A549 treated with Mapracorat at 1 μM for 4 hours (cell line): ENCODE measurements at places on chromosomes 2 and 18. TPM values are rescaled to one million over a fixed set of nuclear protein-coding genes. Genes with fewer than 3 reads are reported as not detected.

The MAP3K19 gene
- total RNA-seq: not detected in 5 replicates

The UGT1A3 gene
- total RNA-seq: 0.10 to 0.31 TPM (median 0.26 TPM) in 3 of 5 replicates, not detected in the others

The GBX2 gene
- 1.0 to 3.3 TPM (median 3.0 TPM) in 5 replicates for total RNA-seq

The ASXL3 gene
- total RNA-seq: not detected in 5 replicates

The SERPINB5 gene
- total RNA-seq: 0.11 to 0.24 TPM (median 0.13 TPM) in 3 of 5 replicates, not detected in the others

The ANKRD29 gene
- 13.8 to 20.9 TPM (median 19.3 TPM) in 5 replicates for total RNA-seq

The FAM237A gene
- total RNA-seq: not detected in 5 replicates

The RND3 gene
- total RNA-seq: 46.2 to 54.1 TPM (median 52.1 TPM) in 5 replicates

The TMEM163 gene
- 0.10 to 0.17 TPM (median 0.14 TPM) in 4 of 5 replicates, not detected in the other for total RNA-seq
